ENCODE measurements at places on chromosomes 12 and 14. TPM values are rescaled to one million over a fixed set of nuclear protein-coding genes. Genes with fewer than 3 reads are reported as not detected.

SLC48A1 gene
- 35.4 TPM for total RNA-seq

- DNase-seq = no peak
Measured at GRCh38 chr12:29081101-29081500, 68.0 kb upstream of the FAR2 start.

SOCS4 gene
- total RNA-seq = 5.9 TPM

MFAP5 gene
- total RNA-seq = 27.7 TPM

DNA sequence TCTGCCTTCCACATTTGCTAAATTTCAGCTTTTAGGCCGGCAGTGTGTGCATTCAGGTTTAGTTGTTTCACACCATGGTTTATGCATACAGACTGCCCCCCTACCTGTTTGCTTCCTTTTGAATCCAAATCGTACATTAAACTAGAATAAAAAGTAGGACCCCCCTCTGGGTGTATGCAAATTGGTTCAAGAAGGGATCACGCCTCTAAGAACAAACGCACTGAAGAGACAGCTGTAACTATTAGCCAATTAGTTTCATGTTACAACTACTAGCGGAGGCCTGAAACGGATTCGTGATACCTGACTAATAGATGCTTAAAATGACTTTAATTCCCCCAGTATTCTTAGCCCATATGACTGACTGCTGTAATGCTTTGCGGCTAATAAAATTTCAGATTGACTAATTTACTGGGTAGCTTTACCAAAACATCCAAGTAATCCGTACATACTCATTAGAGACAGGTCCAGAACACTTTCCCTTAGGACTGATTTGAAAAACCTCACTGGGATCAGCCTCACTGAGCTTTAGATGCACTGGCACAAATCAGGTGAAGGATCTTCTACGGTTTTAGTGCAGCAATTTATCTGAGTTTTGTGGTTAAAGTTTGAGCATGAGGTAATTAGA is 411.8 kb downstream of the NPAS3 start:
- DNase-seq = no peak

Measured in esophagus squamous epithelium (tissue), 5 donors.